GM12878 (cell line): ENCODE measurements at places on chromosomes 7 and 10.

DNA sequence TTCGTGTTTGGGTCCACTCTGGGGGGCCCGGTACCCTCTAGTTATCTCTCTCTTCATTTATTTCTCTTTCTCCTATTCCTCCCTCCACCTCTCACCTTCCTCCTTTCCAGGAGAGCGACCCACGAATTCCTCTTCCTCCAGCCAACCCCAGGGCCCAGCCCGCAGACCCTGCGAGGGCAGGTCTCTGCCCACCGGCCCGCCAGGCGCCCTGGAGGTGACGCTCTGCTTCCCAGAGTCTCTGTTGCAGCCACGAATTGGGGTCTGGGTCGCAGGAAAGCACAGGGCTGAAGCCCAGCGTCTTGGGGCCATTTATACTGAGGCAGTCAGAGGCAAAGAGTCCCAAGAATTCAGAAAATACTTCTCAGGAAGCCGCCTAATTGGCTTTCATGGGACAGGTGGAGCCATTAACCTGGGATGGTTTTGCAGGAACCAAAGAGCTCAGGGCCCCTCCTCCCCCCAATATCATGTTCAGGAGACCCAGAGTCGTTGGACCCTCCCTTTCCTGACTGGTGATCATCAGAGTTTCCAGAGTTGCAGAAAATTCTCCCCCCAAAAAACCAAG is 2.7 kb upstream of the EN2 start:
- no peak for DNase-seq
- H3K4me3 ChIP-seq: no peak overlapping the region
- H3K4me1 ChIP-seq: no peaks in the 10 kb centered on the region
- H3K27ac ChIP-seq: no peak overlapping the region

GRCh38 chr7:949021-949934 is 5.2 kb downstream of the ADAP1 start:
- H3K36me3 ChIP-seq: no peaks in the 10 kb centered on the region; the same call in 1 of the 2 replicates
- no peak for DNase-seq
- H3K27ac ChIP-seq: peak overlapping the region; percentile 67
- no peaks in the 10 kb centered on the region for H3K27me3 ChIP-seq

DNA sequence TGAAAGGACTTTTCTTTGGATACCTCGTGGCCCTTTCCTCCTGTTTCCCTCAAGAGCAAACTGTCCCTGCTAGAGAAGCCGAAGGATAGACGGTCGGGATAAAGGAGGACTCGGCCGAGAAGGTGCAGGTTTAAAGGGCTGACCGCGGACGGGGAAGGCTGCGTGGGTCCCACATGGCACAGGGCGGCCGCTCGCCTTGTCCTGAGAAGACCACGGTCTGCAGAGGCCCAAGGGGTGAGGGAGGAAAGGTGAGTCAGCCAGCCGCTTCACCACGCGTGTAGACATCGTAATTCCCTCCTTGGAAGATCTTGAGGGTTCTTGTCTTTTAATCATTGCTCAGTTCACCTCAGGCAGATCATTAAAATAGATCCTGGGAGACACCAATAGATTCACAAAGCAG is 253.8 kb downstream of the DPP6 start:
- H3K4me3 ChIP-seq: no peak overlapping the region
- no peak overlapping the region for H3K27ac ChIP-seq
- no peaks in the 10 kb centered on the region for H3K4me1 ChIP-seq
- no peaks in the 10 kb centered on the region for H3K27me3 ChIP-seq

DNA sequence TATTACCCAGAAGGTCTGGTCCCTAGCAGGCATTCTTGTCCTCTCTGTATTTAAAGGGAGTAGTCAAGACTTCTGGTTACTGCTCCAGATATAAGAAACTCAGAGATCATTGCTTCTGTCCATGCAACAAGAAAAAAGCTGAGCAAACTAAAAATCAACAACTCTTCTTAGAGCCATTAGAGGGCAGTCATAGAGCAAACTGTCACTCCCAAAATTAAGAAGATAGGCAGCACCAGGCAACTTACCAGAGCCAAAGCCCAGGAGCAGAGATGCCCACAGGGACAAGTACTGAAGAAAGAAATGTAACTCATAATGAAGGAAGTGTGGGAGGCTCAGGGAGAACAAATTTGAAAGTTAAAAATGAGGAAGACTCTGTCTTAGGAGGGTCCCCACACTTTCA is 472.9 kb upstream of the COBL start:
- no peaks in the 10 kb centered on the region for H3K4me1 ChIP-seq
- H3K4me3 ChIP-seq: no peak overlapping the region
- H3K36me3 ChIP-seq: no peaks in the 10 kb centered on the region

- no peaks in the 10 kb centered on the region; the same call in 1 of the 2 replicates for H3K27me3 ChIP-seq
- no peak for DNase-seq
- H3K4me3 ChIP-seq: no peak overlapping the region
- H3K36me3 ChIP-seq: no peaks in the 10 kb centered on the region
- H3K4me1 ChIP-seq: no peaks in the 10 kb centered on the region
- no peak overlapping the region for H3K27ac ChIP-seq
These were observed 102.9 kb downstream of the FAM204A start for GRCh38 chr10:118239236-118239630.

DNA sequence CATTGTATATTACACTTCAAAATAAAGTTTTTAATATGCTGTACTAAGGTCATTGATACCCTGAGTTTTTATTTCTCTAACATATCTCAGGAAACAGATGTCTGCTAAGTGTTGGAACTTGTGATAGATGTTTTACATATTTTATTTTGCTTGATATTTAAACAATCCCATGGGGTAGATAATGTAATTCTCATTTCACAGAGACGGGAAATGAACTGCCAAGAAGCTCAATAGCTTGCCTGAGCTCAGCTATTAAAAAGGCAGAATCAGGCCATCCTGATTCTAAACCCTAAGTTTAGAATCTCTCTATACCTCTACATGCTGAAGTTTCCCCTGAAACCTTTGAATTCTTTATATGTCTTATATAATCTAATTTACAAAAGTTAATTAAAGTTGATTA is 126.3 kb downstream of the LRRC18 start:
- no peak overlapping the region for H3K4me3 ChIP-seq
- H3K27me3 ChIP-seq: no peaks in the 10 kb centered on the region
- H3K36me3 ChIP-seq: peaks cover 36% of the 10 kb centered on the region
- no peak for DNase-seq
- no peak overlapping the region for H3K27ac ChIP-seq

- no peak for DNase-seq
- H3K27ac ChIP-seq: no peak overlapping the region
- no peaks in the 10 kb centered on the region for H3K4me1 ChIP-seq
- no peak overlapping the region for H3K4me3 ChIP-seq
These were observed 3.8 kb upstream of the TCERG1L start for GRCh38 chr10:131315344-131315743.

DNA sequence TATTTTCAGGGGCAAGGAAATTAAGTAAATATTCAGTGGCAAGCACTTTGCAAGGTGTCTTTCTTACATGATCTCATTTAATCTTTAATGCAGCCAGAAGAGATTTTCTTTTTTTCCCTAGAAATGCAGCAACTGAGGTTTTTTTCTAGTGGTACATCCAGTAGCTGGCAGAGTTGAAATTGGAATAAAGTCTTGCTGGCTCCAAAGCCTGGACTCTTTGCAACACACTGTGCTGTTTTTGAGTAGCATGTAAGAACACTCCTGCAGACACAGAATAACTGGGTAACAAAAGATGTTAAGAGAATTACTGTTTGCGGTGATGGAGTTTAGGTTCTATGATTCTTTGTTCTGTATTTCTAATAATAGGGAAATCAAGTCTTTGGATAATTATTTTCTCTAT is 123.6 kb downstream of the PON1 start:
- H3K4me3 ChIP-seq: no peak overlapping the region
- H3K27ac ChIP-seq: no peak overlapping the region
- H3K27me3 ChIP-seq: no peaks in the 10 kb centered on the region
- DNase-seq: no peak
- H3K36me3 ChIP-seq: no peaks in the 10 kb centered on the region
